ENCODE measurements at places on chromosomes 7 and 10.

- no peak for DNase-seq
Observed at GRCh38 chr10:116809483-116810119, 39.7 kb upstream of the ENO4 start.

DNA sequence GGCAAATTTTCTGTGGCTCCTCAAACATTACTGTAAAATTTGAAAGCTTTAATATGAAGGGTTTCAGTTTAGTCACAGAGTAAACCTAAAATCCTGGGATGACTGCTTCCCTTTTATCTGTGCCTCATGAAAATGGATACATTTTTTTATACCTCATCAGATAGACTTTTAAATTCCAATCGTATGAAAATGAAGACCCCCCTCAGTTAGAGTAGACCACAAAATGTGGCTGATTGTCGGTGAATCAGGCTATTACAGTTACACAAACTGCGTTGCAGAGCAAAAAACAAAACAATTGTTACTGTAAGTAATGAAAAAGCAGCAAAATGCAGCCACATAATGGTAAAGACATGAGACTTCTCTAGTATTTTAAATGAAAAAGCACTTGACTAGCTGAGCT lies 296.2 kb downstream of the CNTNAP2 start:
- no peak for DNase-seq

DNA sequence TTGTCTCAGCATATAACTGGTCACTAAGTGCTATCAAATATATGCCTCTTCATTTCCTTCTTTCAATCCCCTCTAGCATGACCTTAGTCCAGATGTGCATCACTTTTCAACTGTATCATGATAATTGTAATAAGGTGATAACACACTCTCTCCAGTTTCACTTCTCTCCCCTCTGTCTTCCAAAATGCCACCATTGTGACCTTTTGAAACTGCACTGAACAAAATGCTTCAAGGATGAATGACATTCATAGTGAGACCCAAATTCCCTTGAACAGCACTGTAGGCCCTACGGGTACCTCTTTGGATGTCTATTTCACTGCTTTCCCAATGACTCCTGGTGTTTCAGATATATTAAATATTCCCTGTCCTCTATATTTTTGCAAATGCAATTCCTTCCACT lies 224.8 kb downstream of the DNAJB9 start:
- DNase-seq = no peak

GRCh38 chr7:13988731-13989125 lies 738 bp downstream of the ETV1 start:
- DNase-seq = no peak

Data from glomerular endothelial cell (primary cell).